Progenitor cell of endocrine pancreas (in vitro differentiated cells): ENCODE measurements at places on chromosomes 2 and 18.

DNA sequence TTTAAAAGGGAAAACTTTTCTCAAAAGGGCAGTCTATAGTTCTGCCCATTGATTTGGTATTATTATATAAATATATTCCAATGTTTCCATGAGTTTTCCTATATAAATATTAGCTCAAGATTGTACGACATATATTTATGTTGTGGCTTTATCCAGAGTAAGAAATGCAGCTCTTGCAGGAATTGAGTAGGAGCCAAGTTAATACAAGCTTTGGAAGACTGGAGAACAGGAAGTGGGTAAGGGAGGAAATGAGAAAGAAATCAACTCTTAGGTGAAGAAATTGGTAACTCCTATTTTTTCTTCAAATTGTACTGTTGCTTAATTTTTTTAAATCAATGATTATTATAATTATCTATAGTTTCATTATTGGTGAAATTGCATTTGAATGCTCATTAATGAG lies 105.4 kb upstream of the FAM117B start:
- DNase-seq, result no peak

GRCh38 chr18:55990186-55990585 lies 402.2 kb upstream of the TCF4 start:
- DNase-seq, result no peak

- DNase-seq, result no peak
These were observed 103.4 kb downstream of the HDAC4 start for GRCh38 chr2:239297142-239298004.

- DNase-seq, result no peak
These were observed 229.2 kb upstream of the RGPD4 start for GRCh38 chr2:107597507-107597906.

DNA sequence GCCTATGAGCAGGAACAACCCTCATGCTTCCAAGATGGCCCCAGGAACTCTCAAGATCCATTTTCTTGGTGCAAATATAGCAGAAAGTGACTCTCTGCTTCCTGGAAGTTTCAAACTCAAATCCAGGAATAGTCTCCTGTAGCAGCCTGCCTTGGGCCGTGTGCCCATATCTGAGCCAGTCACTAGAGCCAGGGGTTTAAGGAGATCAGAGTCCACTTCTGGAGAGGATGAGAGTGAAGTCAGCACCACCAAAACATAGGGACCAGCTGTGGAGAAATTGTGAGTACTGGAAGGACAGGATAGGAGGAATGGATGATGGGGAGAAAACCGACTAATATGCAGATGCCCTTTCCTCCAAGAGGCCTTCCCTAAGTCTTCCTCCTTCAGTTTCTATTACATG lies 33.2 kb downstream of the PSD4 start:
- DNase-seq, result no peak

- peak; percentile 65 for DNase-seq
These were observed at the start of gene ZDBF2 for GRCh38 chr2:206274434-206275311. Gene ZDBF2 (plus strand): TSS chr2:206274663. CDS start chr2:206281850, 7,187 bp downstream.

GRCh38 chr2:235264121-235264493 lies 229.7 kb upstream of the AGAP1 start:
- DNase-seq, result no peak

DNA sequence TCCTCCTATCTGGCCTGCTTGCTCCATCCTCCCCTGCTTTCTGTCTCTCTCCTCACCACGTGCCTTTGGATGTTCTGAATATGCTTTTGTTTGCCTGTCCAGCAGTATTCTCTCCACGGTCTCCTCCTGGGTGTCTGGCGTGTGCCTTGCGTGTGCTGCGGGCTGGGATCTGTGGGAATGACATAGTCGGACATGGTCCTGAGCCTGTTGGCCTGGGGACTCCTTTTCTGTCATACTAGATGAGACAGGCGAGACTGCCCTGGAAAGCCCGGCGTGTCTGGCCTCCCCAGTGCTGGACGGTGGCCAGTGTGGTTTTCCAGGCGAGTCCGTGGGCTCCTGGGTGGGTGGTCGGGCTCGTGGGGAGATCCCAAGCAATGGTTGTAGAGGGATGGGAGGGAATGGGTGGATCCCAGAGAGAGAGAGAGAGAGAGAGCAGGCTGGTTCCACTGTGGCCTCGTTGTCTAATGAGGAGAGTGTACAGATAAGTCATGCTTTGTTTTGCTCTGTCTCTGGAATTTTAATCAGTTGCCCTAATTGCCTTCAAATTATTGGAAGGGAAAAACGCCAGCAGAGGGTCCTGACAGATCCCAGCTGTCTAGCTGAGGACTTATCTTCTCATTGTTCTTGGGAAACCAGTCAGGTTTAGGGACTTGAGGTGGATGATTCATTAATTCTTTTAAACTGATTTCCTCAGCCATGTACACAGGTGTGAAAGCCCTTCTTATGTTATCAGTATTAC lies 58.3 kb downstream of the HPCAL1 start:
- DNase-seq, result no peak

DNA sequence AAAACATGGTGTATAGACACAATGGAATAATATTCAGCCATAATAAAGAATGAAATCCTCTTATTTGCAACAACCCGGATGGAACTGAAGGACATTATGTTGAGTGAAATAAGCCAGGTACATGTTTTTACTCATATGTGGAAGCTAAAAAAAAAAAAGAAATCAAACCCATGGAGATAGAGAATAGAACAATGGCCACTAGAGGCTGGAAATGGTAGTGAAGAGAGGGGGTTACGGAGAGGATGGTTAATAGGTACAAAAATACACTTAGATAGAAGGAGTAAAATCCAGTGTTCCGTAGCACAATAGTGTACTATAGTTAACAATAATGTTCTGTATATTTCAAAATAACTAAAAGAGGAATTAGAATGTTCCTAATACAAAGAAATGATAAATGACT lies 12.8 kb upstream of the KIAA2012 start:
- DNase-seq, result no peak

DNA sequence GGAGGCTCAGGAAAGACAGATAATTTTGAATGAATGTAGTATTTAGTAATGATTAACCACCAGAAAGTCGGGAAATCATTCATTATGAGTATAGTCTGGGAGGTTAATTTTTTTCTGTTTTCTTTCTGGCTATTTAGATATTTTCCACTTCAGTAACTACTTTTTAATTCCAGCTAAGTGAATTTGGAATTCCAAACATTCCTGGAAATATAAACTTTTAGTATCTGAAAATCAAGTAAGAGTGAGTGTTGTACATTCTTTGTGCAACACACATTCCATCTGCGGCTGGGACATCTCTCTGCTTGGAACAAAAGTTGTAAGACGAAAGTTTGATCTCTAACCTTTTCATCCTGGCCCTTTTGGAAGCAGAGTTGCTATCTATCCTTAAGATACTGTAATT lies 275.7 kb upstream of the SPRED2 start:
- no peak for DNase-seq

- DNase-seq, result no peak
These were observed 279.7 kb downstream of the SRBD1 start for GRCh38 chr2:45331410-45331786.

- no peak for DNase-seq
These were observed 1.1 kb upstream of the FN1 start for GRCh38 chr2:215436705-215437565.

DNA sequence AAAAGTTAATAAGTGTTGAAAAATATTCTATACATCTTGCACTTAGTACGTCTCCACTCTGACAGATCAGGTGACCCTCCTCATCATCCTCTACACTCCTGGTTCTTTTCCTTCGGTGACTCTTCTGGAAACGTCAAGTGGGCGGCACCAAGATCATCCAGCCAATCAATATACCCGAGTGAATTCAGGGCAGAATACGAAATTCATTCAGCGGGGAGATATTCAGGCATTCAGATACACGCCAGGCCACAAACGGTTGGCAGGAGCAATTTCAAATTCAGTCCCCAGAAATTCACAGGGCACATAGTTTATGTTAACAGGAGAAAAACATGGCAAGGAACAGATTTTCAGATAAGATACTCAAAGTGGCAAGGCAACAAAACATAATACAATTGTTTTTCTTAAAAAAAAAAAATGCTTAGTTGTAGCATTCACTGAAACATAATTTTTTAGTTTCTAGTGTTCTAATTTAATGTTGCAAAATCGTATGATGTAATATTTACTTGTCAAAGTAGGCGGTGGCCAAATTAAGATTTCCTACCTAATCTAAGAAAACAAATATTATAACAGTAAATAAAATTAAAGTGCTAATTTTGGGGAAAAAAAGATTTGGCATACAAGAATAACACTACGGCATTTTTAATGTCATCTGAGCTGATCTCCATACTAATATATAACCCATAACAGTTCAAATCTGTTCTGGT lies 4.2 kb downstream of the CLK1 start:
- DNase-seq, result no peak

DNA sequence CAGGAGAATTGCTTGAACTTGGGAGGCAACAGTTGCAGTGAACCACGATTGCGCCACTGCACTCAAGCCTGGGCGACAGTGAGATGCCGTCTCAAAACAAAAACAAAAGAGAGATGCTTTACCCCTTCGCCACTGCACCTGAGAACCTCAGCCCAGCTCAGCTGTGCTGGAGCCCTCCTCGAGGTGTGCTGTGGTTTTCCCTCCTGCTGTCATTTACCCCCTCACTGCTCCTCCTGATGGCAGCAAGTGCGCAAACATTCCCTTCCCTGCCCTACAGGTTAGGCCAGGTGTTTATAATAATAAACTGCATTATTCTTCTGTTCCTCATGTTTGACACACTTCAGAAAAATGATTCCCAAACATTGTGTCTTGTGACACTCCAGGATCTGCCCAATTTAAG lies 8.4 kb downstream of the FBXO36 start:
- no peak for DNase-seq

- DNase-seq, result no peak
These were observed 425.1 kb downstream of the CBLN2 start for GRCh38 chr18:72119082-72119481.

DNA sequence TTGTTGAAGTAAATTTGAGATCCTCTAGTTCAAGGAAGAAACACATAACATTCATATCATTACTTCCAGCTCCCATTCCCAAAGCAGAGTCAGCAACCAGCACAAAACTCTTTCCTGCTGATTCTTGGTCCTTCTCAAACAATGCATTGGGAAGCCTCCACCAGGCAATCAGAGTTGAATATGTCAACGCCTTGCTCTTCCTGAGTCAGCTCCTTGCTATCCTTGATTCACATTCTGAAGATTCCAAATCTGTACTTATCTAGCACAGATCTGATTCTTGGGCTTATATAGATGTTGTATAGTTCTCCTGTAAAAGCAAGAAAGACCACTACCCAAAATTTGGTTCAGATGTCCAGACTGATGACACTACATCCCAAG lies 29.6 kb downstream of the CFAP210 start:
- DNase-seq, result no peak

DNA sequence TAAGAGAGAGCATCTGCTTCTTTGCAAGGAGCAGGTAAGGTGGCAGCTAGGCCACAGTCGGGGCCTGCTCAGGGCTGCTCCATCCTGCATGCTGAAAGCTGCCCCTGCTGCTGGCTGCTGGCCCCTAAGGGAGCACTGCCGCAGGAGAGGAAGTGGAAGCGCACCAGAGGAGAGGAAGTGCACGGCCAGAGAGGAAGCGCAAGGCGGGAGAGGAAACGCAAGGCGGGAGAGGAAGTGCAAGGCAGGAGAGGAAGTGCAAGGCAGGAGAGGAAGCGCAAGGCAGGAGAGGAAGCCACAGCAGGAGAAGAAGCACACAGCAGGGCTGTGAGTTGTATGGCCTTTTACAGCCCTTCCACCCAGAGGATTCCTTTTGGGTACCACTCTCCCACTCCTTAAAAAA lies 539.0 kb upstream of the TNP1 start:
- DNase-seq, result no peak
